ENCODE measurements at places on chromosomes 16 and 17.
A peak's percentile ranks its signal among the peaks of the same experiment; 100 is the strongest.

DNA sequence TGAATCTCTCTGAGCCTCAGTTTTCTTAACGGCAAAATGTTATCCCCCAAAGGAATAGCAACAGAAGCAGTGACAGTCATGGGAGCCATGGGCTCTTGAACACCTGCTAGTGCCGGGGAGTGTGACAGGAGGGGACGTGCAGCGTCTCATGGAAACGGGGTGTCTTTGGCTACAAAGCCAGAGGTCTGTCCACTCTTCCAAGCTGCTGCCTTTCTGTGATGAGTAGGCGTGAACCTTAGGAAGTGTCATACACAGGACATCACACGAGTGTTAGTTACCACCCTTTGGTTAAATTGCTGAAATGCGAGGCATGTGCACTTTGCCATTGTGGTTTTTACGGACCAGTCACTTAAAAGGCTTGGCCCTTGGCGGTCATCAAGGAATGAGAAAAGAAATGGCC lies 93.4 kb downstream of the IRF8 start:
- DNase-seq, result no peak

DNA sequence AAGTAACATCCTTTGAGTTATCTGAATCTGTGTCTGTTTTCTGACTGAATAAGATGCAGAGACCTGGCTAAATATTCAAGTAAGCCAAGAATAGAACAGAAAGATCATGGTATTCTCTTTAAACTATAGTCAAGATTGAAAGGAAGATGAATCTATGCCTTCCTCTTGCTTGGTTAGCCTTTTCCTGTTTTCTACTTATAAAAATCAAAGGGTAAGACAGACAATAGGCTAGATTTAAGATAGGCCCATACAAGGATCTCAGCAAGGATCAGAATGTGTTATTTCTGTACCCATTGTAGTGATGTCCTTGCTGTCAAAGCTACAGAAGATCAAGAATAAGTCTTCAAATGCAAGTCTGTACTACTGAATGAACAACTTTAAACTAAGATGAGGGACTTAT lies 7.0 kb upstream of the CDR2 start:
- DNase-seq, result no peak

- DNase-seq, result no peak
These were observed 47.9 kb upstream of the SREBF1 start for GRCh38 chr17:17884391-17885357.

- DNase-seq, result no peak
These were observed 74.7 kb upstream of the CIBAR2 start for GRCh38 chr16:85187002-85187401.

GRCh38 chr16:11824362-11824761 lies 27.0 kb downstream of the RSL1D1 start:
- DNase-seq, result no peak

DNA sequence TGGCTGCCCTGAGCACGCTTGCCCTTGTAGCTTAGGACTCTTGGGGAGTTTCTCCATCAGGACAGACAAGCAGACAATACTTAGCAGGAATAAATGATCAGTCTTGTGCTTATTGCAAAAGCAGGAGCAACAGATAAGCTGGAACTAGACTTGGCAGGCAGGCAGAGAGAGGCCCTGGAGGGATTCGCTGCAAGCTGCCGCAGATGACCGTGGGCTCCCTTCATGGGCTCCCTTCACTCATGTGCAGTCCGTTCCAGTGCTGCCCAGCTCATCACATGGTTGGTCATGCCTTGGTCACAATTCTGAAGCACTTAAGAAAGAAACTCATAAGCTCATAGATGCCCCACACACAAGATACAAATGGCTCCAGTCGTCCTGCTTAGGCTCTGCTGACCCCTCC lies 2.4 kb upstream of the SLC5A10 start:
- no peak for DNase-seq

DNA sequence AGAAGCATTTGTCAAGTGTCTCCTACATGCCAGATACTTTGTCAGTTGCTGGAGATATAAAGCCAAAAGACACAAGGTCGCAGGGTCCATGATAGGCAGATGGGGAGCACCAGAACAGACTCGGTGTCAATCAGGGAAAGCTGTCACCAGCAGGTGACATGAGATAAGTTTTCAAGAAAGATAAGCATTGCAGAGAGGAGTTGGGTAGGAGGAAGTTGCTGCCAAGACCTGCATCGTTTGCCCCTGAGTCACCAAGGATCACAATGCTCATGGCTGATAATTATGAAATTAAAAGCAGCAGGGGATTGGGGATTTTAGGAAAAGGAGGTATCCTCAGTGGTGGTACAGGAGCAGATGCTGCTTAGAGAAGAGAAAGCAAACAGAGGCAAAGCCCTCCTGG lies 551.1 kb upstream of the CDH11 start:
- no peak for DNase-seq

GRCh38 chr16:1283996-1284616 lies 25.3 kb upstream of the UBE2I start:
- no peak for DNase-seq

DNA sequence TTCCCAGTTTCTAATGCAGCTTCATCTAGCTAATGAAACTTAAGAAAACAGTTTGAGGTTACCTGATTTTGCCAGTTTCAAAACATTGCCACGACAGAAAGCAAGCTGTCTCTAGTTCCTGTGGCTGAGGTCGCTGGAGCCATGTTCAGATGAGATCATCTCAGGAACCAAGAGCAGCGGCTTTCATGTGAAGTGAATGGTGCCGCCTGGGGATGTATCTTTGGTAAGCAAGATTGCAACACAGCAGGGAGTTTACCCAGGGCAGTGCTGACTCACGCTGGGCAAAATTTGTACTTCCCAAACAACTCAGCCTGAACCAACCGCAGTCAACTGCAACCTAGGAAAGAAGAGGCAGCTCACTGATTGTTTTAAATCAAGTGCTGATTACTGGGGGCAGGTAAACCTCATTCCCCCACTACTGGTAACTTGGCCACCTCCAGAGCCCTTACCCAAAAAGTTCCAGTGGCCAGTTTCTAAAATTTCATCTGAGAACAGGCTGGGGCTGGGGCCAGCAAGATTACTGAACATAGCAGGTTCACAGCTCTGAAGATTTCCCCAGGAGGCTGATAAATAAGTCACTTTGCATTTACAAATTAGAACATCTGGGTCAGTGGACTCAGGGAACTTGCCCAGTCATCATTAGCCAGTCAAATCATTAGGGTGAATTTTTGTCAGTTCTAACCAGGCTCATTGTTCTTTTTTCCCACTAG lies at the start of gene RFFL:
Gene RFFL (minus strand): TSS at position 194 of the 710 bp plus-strand sequence. CDS start 37,154 bp downstream, outside the sequence.
- DNase-seq, result peak; percentile 95

DNA sequence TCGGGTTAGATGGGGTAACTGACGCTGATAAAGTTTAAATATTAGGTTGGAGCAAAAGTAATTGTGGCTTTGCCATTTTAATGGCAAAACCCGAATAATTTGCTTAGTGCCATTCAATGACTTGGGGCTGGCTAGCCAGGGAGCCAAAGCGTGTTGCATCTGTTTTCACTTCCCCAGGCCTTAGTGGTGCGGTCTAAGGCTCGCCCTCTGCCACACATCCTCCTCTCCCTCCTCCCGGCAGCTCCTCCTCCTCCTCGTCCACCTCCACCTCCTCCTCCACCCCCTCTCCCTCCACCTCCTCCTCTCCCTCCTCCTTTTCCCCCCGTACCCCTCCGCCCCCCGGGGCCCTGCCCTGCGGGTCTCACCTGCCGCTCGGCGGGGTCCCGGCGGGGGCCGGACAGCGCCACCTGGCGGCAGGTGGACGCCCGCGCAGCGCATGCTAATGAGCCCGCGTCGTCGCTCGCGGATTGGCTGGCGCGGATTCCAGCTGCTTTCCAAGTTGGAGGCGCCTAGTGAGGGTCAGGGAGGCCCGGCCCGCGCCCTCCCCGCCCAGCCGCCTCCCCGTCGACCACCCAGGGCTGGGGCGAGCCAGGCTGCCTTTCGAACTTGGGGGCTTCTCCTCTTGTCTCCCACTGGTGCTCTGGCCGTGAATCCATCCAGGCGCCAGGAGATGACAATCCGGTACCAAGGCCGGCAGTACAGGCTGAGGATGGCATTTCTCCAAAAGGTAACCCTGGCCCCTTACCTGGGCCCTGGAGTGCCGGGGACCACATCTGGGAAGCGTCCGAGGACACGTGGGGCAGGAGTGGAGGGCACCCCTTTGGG lies 36.6 kb upstream of the RGS9 start:
- DNase-seq, result peak; percentile 86
